Liver (tissue), 10 donors: ENCODE measurements at places on chromosomes 16 and 17. TPM values are rescaled to one million over a fixed set of nuclear protein-coding genes. Genes with fewer than 3 reads are reported as not detected.

The APRT gene
- total RNA-seq, result 27.9 TPM

- no peak for DNase-seq
Observed at GRCh38 chr17:67531291-67531690, 154.2 kb downstream of the PITPNC1 start.

DNA sequence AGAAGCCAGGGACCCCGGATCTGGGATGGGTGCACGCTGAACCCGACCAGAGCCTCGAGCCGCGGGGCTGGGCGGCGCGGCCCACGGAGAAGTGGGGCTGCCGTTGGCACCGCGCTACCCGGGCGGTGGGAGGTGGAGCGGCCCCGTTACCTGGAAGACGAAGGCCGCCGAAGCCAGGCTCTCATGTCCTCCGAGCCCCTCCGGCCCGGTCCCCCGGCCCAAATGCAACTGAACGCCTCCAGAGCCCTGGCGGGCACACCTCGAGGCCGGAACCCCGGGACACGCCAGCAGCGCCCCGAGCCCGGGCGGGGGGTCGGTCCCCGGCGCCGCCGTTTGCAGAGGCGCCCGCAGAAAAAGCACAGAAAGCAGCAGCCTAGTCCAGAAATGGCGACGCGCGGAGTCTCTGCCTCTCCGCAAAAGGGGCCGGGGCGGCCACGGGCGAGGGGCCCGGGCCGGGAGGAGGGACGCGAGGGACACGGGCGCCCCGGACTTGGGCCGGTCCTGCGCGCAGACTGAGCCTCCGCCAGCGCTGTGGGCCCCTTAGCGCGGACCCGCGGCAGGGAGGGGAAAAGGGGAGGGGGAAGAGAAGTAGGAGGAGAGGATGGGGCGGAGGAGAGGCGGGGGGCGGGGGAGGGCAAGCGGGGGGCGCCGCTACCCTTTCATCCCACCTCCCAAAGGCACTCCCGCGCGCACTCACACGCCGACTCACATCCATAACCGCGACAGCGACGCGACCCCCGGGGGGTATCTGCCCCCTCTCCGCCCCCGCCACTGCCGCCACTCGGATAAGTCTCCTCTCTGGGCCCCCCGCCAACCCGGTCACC, 1.4 kb downstream of the AXIN2 start:
- DNase-seq, result no peak

- no peak for DNase-seq
Observed at GRCh38 chr17:75553295-75554110, 28.0 kb downstream of the LLGL2 start.

DNA sequence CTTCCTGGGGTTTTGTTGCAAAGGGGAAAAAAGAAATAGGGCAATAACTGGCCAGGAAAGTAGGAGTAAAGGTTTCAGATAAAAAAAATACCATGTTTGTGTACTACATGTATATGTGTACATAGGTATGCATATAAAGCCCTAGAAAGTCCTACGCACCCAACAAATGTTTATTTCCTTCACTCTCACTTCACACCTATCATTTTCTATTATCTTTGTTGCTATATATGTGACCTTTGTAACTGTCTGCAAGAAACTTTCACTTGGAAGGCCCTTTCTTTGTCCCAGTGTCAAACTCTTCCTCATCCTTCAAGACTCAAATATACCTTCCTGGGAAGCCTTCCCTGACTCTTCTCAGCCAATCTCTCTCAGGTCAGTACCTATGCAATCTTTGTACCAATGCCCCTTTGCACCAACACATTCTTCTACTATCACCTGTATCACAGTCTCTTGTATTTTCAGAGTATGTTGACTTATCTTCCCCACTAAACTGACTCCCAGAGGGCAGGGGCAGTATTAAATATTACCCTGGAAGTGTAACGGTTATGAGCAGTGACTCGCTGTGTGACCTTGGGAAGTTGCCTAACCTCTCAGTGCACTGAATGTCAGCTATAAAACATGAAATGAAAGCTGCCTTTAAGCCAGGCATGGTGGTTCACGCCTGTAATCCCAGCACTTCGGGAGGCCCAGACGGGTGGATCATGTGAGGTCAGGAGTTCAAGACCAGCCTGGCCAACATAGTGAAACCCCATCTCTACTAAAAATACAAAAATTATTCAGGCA, 6.5 kb downstream of the XPO6 start:
- DNase-seq, result no peak

- no peak for DNase-seq
Observed at GRCh38 chr17:7425316-7425715, at the start of gene SPEM2. Gene SPEM2, plus strand, starts transcription at chr17:7425616. Its CDS starts 73 bp downstream, at chr17:7425689.

- no peak for DNase-seq
Observed at GRCh38 chr17:373613-374230, 21.1 kb upstream of the RPH3AL start.

The RPAIN gene
- 37.0 TPM for total RNA-seq

GRCh38 chr17:27438348-27438998, 17.8 kb upstream of the KSR1 start:
- DNase-seq, result no peak

The KRT33B gene
- total RNA-seq, result not detected

The FNDC8 gene
- not detected for total RNA-seq

DNA sequence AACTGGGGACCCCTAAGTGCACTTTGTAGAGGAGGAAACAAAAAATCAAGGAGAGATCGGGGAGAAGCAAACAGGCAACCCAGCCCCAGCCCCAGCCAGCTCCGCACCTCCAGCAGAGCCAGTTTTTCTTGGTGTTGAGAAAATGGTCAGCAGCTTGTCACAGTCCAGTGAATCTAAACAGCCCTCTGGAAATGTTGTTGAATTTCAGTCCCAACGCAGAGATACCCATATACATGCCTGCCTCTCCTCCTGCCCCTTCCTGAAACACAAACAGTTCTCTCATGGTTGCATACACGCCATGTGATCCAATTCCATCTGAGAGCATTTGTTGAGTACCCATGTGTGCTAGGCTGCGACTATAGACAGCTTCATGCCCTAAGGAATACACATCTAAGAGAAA, 42.4 kb upstream of the LHX1 start:
- DNase-seq, result no peak

- no peak for DNase-seq
Observed at GRCh38 chr16:3467182-3467581, 23.7 kb downstream of the NAA60 start.

GRCh38 chr16:85019659-85020245, 7.8 kb upstream of the KIAA0513 start:
- DNase-seq, result no peak

DNA sequence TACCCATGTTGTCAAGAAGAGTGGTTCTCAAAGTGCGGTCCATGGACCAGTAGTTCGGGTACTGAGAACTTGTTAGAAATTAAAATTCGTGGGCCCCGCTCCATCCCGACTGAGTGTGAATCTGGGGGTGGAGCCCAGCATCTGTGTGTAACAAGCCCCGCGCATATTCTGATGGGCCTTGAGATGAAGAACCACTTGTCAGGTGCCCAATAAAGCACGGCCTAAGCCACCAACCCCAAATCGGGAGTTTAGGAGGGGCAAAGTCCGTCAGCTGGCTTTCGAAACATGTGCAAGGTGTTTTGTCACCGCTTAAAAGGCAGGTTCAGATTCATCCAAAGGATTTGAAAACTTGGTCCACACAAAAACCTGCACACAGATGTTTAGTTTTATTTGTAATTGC, 29.5 kb downstream of the PSMD12 start:
- no peak for DNase-seq

DNA sequence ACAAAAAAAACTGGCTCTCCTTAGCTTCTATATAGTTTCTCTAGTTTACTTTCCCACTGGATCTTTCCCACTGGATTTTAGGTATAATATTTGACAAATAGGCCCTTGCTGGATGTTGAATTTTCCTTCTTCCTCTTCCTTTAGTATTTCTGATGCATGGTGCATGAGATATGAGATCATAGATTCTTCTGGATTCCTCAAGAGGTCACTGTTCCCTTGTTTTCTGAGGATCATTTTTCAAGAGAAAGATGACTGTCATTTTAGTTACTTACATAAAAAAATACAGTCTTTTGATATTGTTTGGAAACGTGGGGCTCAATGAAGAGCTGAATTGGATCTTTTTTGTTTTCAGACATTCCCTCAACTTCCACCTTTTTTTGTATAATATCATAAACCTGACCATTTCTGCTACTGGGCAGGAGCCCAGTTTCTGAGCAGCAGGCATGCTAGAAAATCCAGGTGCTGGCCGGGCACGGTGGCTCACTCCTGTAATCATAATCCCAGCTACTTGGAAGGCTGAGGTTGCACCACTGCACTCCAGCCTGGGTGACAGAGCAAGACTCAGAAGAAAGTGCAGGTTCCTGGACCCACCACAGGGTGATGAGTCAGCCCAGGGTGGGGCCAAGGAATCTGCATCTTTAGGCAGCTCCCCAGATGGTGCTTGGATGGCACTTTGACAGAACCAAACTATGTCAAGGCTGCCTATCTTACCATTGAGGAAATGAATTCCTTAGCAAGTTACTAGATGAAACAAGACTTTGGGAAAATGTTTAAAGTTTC, 70.3 kb downstream of the SDR42E1 start:
- no peak for DNase-seq

GRCh38 chr16:8645141-8645521, 23.6 kb downstream of the METTL22 start:
- no peak for DNase-seq
